Stimulated activated CD4-positive, alpha-beta T cell treated with anti-CD3 and anti-CD28 coated beads, TNF-alpha, amount 100 ng/mL, for 1 hour (primary cell): ENCODE measurements at places on chromosomes 4 and X.

DNA sequence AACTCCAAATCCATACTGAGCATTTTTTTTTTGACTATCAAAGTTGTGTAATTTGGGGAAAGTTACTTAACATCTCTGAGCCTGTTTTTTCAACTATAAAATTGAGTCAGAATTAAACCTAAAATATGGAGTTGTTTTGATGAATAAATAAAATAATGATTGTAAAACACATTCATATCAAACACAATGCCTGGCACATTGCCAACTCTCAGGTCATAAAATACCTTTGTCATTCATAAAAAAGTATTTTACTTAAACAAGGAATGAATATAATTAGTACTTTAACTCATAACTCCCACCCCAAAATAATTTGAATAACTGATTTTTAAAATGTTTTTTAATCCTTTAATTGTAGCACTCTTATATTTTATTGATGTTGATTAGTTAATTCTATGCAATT, 3.8 kb upstream of the GPR174 start:
- no peak for DNase-seq

DNA sequence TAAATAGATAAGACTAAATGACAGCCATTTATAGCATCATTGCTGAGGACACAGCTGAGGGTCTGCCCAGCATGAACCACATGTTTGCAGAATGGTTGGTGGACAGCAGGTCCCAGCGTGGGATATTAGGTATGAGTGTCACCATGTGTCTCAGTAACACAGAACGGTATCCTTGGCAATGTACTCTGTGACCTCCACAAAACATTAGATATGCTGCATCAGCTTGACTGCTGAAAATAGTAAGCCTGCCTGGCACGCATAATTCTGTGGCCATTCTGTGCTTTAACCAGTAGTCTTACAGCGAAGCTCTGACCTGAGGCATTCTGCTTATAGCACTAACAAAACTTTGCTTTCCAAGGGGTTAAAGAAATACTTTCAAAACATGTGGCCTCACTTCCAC, 32.0 kb downstream of the LIMCH1 start:
- no peak for DNase-seq

- DNase-seq = no peak
Observed at GRCh38 chr4:1503583-1504471, 97.6 kb upstream of the NKX1-1 start.

- no peak for DNase-seq
Observed at GRCh38 chrX:69077895-69078455, 87.3 kb downstream of the PJA1 start.

GRCh38 chr4:55154933-55155332, 29.5 kb upstream of the KDR start:
- no peak for DNase-seq

DNA sequence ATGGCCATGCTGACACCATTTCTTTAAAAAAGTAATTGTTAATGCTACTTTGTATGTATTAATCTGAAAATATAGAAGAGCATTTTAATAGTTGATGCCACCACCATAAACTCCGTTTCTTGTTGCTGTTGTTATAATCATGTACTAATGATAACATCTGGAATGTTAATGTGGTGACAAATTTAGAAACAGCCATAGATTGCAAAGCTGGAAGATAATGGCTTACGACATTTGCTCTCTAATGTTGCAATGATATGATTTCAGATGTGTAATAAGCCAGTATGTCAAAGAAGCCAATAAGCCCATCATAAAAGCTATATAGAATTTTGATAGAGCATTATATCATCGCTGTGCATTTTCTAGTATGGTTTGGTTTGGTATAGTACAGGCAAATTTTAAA, 579.4 kb upstream of the ZFP42 start:
- no peak for DNase-seq

GRCh38 chr4:173498023-173498422, 32.0 kb downstream of the HAND2 start:
- no peak for DNase-seq

GRCh38 chr4:70452946-70453345, 19.1 kb upstream of the MUC7 start:
- no peak for DNase-seq

GRCh38 chr4:41594432-41594831, 56.5 kb downstream of the LIMCH1 start:
- DNase-seq = no peak

GRCh38 chr4:76334885-76335284, 28.4 kb downstream of the STBD1 start:
- no peak for DNase-seq

DNA sequence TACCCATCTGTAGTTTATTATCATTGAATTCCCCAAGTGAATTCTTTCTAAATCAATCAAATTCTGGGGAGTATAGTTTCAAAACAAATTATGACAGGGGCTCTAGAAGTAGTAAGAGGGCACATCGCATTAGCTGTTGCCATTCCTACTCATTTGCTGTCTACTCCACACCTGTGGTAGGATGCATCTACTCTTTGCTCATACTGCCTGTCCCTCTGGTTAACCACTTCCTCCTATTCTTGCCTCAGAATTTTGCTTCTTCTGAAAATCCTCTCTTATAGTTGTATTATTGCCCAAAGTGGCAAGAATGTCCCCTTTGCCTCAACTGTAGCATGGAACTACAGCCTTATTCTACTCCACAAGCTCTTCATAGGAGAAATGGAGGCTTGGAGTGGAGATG, 12.7 kb upstream of the DGKK start:
- no peak for DNase-seq

DNA sequence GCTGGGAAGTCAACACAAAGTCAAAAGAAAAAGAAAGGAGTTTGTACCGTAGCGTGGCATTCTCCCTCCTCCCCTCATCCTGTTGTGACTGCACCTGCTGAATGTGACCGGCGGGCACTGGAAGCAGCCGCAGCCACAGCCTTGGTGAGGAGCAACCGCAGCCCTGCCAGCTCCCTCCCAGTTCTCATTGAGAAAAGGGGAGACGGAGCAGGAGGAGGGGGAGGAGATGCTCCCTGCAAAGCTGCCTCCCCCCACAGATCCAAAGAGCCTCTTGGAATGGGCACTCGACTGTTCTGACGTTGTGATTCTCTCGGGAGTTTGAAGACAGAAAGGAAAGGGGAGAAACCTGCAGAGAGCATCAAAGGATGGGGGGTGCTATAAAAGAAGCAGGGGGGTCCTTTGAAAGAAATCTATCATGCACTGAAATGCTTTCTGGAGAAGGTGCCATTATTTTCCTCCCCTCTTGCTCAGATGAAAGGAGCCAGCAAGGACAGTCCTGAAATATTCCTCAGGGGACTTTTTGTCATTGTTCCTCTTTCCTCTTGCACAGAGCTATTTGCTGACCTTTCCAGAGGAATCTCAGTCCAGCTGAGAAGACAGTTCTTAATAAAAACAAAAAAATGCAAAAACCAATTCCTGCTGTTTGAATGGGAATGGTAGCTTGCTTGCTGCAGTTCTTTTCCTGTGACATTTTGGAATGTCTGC, 429.7 kb downstream of the MAPK10 start:
- DNase-seq = no peak

DNA sequence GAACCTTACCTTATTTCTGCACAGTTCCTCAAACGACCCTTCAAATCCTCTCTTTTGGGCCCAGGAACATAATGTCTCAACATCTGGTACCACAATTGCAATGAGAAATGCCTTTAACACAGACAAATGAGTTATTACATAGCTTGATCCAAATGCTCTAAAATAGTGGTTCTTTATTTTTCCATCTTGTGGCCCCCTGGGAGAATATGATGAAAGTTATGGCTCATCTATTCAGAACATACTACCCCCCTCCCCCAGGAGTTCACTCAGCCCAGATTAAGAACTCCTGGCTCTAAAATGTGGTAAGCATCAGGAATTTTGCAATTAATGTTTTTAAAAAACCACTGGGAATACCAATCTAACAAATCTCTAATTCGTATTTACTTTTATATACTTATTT, 23.9 kb upstream of the CENPU start:
- no peak for DNase-seq

DNA sequence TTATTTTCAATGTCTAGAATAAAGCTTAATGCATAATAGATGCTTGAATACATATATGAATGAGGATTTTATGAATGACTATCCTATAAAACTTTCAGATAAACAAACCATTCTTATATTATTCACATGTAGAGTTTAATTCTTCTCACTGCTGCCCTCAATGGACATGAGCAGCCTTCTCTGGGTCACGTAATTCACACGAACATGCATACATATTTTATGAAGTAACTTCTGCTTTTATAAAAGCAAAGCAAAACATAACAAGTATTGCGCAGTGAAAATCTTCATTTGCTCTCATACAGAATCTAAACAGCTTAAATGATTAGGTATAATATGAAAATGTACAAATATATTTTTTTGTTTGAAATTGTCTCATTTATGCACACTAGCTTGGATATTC, 116.7 kb downstream of the TMA16 start:
- DNase-seq = no peak

- no peak for DNase-seq
Observed at GRCh38 chrX:52576946-52577345, 60.1 kb upstream of the XAGE1B start.

- no peak for DNase-seq
Observed at GRCh38 chr4:81634766-81635549, 163.3 kb upstream of the RASGEF1B start.

GRCh38 chrX:11462136-11462535, 168.9 kb downstream of the AMELX start:
- no peak for DNase-seq

- no peak for DNase-seq
Observed at GRCh38 chrX:77953708-77954107, 15.7 kb downstream of the PGAM4 start.
